Foreskin melanocyte (primary cell): ENCODE measurements at places on chromosomes 11 and 22.

DNA sequence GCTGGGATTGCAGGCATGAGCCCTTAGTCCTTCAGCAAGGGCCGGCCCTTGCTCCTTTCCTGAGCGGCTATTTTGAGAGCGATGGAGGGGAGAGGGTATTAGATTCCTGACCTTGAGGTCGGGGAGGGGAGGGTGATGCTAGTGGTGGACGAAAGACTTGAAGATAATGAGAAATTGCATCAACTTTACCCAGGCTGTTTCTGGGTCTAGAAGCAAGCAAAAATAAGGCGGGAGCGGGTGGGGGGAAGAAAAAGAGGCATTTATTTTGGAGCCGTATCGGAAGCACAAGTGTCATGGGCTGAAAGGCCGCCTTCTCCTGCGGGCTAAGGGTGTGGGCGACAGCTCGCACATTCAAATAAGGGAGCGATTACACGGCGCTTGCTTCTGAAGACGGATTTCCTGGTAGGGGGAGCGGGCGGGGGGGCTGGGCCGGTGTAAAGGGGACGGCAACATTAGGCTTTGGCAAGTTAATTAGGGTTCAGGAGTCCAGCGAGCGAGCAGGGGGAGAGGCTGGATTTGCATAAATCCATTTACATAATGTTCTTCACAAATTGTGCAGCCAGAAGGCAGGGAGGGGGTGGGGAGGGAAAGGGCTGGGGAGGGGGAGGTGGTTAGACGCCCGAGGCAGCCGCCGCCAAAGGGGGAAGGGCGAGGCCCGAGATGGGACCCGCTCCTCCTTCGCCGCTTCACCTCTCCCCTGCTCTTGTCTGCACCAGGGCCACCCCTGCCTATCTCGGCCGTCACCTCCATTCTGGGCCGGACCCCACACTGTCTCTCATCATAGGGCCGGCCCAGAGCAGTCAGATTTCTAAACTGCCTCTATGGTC lies 245.9 kb downstream of the MIAT start:
- DNase-seq, result no peak

DNA sequence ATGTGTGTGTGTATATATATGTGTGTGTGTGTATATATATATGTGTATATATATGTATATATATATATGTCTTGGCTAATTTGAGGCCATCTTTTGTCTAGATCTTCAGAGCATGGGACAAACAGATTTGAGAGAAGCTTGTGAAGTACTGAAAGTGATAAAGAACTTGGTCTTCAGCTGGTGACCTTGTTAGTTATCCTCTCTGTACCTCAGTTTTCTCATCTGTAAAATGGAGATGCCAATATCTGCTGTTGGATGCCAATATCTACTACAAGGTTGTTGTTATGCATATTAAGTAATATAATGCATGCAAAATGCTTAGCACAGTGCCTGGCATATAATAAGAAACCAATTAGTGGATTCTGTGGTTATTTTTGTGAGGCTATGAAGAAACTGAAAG lies 2.5 kb upstream of the FEZ1 start:
- DNase-seq, result no peak

GRCh38 chr11:59847626-59848025 lies 2.3 kb upstream of the CBLIF start:
- no peak for DNase-seq

DNA sequence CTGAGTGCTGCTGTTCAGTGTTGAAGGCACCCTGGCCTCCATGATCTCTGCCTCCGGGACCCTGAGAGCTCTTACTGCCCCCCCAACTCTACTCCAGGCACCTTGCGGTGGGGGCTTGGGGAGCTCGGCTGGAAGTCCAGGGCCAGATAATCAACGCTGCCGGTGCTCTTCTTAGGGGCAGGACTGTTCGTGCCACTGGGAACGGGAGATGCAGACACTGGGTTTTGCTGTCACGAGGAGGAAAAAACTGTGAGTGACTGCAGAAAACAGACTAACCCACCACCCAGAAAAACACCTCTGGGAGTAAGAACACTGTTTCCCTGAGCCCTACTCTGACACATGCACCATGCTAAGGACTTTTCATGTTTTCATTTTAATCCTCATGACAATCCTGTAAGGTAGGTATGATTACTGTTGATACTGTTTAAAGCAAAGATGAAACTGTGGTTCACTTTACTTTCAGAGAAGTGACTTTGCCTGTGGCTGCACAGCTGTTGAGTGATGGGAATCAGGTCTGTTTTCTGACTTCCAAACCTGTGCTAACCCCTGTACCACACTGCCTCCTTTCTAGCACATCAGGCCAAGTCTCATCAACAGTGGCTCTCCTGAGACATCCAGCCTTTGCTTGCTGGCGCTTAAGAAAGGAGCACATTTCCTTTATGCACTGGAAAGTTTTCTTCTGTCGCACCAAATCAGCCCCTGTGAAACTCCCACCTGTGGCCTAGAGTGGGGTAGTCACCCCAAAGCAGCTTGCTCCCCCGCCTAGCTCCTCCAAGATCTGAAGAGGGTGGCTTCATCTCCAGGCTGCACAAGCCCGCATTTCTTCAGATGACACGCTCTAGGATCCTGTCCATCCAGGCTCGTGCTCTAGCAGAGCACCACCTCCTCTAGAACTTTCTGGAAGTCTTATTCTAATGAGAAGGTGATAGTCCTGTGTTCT lies 31.8 kb downstream of the USP35 start:
- no peak for DNase-seq

GRCh38 chr11:13917264-13917663 lies 45.3 kb upstream of the SPON1 start:
- DNase-seq, result no peak

GRCh38 chr22:48920776-48921241 lies 906.9 kb downstream of the BRD1 start:
- DNase-seq, result no peak

DNA sequence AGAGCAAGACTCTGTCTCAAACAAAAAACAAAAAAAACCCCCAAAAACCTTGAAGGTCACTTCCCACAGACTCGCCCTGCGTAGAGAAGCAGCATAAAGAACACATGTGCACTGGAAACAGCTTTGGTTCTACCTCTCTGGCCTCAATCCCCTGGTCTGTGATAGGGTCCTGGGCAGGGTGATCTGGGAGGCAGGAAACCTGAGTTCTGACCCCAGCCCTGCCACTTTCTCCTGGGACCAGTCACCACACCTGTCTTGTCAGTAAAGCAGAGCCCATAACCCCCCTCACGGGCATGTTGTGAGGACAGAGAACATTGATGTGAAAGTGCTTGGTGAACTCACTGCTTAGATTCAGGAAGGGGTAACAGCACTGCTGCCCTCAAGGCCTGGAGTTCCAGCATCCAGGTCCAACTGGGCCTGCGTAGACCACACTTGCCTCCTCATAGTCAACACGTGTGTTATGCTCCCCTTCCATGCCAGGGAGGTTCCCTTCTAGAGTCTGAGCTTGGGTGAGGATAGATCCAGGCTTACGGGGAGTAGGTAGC lies 11.4 kb downstream of the UCP2 start:
- no peak for DNase-seq

DNA sequence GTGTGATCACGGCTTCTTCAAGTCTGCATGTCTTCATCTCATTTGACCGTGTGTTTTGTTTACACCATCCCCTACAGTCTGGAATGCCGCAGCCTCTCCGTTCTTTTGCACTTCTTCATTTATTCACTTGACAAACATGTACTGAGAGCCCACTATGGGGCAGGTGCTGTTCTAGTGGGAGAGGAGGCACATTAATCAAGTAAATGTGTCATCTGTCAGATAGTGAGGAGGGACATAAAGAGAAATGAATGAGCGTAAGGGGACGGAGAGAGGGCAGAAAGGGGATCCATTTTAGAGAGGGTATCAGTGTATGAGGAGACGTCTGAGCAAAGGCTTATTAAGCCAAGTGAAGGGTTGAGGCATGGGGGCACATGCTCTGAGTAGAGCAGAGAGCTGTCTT lies 54.0 kb upstream of the CECR2 start:
- DNase-seq, result no peak

GRCh38 chr11:45872651-45873356 lies 12.6 kb upstream of the MAPK8IP1 start:
- no peak for DNase-seq

- DNase-seq, result peak; percentile 87
Measured at GRCh38 chr22:39432361-39432811, 24.4 kb upstream of the MGAT3 start.

DNA sequence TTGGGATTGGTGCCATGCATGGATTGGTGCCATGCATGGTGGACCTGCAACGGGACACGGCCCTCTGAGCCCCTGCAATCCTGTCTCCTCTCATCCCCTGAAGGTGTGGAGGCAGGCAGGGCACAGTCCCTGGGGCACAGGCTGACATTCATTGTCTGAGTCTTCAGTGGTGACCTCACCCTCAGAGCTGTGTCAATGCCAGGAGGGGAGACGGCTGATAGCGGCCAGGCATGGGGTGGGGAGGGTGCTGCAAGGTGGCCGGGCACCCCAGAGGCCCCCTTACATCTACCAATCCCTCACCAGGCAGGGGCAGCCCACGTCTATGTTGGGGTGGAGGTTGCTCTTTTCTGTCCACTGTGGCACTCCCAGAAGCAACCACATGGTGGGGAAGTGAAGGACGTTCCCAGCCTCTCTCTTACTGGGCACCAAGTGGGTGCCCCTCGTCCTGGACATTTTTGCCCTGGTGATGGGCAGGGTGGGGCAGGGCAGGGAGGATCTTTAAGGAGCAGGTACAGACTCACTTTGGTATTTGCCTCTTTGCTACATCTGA lies 47.6 kb downstream of the NECTIN1 start:
- no peak for DNase-seq

DNA sequence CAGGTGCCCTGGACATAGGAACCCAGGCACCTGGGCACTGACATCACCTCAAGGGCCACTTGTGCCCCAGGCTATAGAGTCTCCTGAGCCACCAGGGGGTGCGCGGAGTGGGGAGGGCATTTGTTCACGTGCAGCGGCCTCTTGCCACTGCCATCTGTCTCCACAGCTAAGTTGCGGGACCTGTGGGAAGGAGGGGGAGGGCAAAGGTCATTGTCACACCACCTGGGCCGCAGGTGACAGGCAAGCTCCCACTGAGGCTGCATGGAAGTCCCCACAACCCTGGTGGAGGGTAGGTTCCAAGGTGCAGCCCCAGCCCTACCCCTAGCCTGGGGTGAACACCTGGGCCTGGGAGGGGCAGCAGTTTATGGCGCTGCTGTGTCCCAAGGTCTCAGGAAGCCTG lies 79.5 kb downstream of the PIWIL3 start:
- no peak for DNase-seq

DNA sequence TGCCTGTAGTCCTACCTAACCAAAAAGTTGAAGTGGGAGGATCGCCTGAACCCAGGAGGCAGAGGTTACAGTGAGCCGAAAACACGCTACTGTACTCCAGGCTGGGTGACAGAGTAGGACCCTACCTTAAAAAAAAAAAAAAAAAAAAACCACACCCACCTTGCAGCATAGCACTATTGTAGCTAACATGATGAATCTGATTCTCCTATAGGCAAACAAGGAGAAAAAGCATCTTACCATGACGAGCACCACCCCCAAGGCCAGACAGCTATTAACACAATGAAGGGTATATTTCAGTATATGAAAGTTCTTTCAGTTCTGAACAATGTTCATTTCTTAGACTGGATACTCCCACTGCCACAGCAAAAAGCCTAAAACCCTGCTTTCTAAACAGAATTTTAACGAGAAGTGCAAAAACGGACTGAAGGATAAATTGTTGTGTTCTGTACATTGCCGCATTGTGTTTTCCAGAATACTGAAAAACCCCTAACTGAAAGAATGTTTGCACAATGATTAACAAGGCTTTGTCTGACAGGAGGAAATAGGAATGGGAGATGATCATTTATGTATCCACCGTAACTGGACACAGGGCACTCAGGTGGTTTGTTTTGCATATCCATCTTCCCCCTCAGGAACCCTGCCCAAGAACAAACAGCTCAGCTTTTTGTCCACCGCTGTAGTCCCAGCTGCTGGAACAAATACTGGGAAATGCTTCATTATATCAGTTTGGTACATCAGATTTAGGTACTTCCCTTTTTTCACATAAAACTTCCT lies 8.9 kb downstream of the PISD start:
- no peak for DNase-seq

DNA sequence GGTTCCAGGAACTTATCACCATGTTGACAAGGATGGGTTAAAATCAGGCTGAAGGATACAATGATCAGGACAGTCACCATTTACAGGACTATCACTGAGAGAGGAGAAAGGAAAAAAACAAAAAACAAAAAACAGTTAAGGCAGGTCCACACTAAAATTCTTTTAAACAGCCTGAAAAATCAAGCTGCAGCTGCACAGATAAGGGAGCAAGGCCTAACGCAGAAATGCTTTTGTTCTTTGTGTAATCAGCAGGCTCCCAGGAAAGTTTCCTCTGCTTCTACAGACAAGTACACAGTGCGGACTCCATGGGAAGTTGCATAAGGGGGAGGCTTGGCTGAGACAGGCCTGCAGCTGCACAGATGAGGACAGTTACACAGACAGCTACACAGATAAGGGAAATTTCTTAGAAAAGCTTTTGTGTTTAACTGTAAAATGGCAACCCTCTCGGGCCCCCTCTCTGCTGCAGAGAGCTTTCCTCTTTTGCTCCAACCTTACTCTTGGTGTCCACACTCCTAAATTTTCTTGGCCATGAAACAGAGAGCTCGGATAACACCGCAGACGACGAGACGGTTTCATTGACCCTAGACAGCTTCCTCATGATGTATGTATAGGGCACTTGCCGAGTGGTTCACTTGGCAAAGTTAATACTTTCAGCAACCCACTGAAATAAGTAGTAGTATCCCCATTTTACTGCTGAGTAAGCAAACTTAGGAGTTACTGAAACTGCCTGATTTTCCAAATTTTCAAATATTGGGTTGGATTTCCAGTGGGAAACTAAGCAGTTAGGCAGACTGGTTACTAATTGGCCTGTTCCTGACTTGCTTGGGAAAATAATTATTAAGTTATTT lies 45.5 kb downstream of the PIWIL3 start:
- DNase-seq, result peak; percentile 38

GRCh38 chr11:2766166-2766565 lies 66.4 kb upstream of the KCNQ1OT1 start:
- no peak for DNase-seq

- DNase-seq, result no peak
Measured at GRCh38 chr22:31160328-31160978, 471 bp downstream of the RNF185 start.

DNA sequence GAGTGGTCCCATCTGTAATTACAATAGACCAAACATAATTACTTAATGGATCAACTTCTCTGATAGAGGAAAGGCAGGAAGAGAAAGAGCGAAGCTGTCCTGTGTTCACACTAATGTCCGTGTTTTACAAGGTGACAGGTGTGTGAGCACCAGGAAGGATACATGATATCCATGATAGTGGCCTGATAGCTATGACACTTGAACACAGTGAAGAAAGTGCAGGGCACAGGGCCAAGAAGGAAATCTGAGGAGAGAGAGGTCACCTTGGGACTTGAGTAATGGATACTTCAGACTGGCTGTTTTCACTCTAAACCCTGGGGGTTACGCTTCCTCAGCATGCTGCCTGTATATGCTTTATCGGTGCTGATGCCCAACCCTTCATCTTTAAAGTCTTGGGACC lies 29.4 kb downstream of the TUB start:
- no peak for DNase-seq

DNA sequence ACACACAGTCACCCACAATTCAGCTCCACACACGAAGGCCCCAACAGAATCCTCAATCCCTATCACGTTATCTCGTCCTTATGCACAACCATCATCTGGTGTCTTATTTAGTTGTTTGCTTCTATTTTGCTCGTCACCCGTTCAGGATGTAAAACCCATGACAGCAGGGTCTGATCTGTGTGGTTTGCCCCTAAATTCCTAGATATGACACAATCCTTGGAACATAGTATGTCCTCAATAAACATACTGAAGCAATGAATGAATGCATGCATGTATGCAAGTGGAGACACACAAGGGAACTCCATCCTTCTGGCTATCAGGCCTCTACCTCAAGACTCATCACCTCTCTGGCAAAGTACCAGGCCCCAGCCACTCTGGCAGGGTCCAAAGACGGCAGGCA lies 20.2 kb downstream of the STARD10 start:
- no peak for DNase-seq
